ENCODE measurements at places on chromosomes 1 and 21.

- no peak for DNase-seq
These were observed 124.5 kb downstream of the PTPRC start for GRCh38 chr1:198763298-198763714.

GRCh38 chr1:22277662-22278061 is 134.8 kb upstream of the WNT4 start:
- DNase-seq, result no peak

DNA sequence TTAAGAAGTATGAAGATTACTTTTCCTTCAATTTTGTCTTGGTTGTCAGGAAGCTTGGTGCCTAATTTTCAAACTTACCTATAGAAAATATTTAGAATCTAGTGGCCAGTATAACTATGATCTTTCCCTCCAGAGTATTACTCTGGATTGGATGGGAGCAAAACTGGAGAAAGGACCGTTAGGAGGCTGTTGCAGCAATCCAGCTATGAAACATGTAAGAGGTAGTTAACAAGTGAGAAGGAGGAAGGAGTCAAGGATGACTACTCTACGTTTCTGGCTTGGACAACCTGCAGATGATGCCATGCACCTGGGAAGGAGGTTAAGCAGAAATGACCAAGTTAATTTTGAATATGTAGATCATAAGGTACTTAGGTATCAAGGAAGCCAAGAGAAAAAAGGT is 3.5 kb upstream of the ACP6 start:
- DNase-seq, result no peak

- DNase-seq, result no peak
These were observed 157.7 kb downstream of the HHIPL2 start for GRCh38 chr1:222390181-222390580.

DNA sequence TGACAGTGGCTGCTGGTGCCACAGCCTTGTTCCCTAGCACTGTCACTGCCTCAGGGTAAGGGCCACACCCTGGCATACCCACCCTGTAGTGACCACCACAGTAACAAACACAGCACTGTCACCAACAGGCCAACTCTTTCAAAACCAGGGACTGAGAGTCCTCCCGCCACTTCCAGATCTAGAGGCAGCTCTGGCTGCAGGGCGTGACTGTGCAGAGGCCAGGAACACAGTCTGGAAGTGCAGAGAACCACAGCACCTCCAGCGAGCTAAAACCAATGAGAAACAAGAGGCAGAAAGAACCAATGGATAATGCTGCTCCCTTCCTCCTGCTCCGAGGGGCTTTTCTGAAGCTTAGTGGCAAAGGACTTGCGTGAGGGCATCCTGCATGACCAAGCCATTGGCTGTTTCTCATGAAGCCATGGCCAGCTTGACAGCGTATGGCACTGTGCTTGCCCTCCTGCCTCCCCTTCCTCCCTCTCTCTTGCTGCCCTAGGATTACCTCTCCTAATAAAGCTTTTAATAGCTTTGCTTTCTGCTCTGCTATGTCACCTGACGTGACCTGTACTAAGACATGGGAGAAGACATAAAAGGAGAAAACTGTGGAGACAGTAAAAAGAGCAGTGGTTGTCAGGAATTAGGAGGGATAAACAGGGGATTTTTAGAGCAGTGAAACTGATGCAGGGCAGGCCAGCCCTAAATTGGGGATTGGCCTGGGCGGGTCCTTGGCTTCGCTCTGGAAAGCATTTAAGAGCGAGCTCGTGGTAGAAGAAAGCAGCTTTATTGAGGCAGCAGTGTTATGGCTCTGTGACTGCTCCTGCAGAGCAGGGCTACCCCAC is 7.2 kb downstream of the PARP1 start:
- DNase-seq, result no peak

DNA sequence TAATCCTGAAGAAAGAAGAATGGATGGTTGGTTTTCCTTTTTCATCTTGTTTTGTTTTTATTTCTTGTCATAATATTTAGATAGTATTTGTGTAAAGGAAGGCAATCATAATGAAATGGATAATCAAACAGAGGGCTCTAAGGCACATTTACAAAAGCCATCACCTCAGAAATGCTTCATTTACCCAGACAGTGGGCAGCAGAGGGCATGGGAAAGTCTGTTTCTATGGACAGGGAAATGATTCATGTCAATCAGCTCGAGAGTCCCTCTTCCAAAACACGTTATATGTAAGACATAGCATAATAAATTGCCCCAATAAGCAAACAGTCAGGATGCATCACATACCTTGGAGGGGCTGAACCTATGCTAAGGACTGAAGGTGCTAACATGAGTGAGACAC is 426.1 kb downstream of the PLPP3 start:
- peak; percentile 73 for DNase-seq

DNA sequence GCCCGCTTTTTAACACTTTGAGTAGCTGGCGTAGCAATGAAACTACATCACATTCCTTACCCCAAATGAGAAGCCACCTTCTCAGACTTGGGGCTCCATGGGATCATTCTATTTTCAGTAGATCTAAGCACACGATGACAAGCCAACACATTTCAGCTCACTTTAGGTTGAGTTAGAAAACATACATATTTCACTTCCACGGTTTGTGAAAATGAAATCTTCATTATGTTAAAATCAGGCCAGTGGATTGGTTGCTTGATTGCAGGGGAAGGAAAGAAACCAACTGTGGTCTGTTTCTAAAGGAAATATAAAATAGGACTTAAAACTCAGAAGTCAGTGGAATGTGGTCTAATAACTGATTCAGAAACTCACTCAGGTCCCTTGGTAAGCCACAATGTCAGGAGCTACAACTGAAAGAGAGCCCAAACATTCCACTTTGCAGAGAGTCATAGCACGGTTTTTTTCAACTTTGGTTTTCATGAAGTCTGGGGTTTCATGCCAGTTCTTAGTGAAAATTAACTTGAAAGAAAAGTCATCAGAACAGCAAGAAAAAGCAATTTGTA is 82.3 kb upstream of the TIAM1 start:
- no peak for DNase-seq

- no peak for DNase-seq
These were observed 214.1 kb downstream of the AJAP1 start for GRCh38 chr1:4868521-4868920.

DNA sequence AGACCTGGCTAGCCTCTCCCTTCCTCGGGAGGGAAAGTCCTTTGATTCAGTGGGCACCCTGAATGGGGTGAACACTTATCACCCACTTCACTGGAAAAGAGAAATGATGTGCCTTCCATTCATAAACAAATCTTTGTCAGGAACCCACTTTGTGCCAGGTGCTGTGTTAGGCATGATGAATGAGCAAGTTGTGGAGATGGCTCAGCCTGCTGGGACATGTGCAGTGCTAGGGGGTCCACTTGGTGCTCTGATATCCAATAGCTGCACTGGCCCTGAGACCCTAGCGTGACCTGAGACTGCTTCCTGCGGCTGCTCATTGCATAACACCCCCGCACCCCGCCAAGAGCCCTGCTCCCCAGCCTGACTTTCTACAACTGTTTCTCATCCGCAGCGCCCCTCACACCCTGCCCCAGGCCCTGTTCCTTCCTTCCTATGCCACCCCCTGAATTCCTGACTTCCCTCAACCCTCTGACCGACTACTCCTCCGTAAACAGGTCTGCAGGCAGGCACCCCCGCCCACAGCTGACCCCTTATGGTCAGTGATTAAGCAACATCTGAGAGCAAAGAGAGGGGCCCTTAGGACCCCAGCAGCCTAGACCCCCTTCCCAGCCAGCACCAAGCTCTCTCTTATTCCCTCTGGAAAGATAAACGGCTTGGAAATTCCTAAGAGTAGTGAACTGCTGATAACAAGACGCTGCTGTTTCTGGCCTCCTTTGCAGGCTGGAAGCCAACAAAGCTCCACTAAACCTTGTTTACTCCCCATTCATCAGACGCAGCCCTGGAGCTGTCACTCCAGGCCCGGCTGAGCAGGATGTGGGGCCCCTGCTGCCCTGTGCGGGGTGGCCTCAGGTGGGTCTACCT is 12.9 kb downstream of the CSRP1 start:
- no peak for DNase-seq

- DNase-seq, result no peak
These were observed 93.8 kb upstream of the CCDC190 start for GRCh38 chr1:162954824-162955223.

GRCh38 chr1:187759825-187760333 is 931.1 kb downstream of the PLA2G4A start:
- no peak for DNase-seq

DNA sequence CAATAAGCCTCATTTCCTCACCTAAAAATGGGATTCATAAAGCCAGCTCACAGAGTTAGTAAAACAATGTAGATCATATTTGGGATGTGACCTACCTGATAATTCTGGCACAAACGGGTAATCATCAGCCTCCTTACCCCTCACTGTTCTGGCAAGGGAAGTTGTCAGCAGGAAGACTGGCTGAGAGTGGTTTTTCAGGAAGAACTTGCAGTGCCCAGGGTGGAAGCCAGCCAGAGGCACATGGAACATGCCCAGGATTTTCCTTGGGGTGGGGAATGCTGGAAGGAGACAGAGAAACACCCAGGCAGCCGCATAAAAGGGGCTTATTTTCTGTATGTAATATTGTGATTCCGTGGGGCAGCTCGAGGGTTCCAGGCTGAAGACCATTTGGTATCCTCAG is 7.7 kb upstream of the SLC5A9 start:
- DNase-seq, result no peak

DNA sequence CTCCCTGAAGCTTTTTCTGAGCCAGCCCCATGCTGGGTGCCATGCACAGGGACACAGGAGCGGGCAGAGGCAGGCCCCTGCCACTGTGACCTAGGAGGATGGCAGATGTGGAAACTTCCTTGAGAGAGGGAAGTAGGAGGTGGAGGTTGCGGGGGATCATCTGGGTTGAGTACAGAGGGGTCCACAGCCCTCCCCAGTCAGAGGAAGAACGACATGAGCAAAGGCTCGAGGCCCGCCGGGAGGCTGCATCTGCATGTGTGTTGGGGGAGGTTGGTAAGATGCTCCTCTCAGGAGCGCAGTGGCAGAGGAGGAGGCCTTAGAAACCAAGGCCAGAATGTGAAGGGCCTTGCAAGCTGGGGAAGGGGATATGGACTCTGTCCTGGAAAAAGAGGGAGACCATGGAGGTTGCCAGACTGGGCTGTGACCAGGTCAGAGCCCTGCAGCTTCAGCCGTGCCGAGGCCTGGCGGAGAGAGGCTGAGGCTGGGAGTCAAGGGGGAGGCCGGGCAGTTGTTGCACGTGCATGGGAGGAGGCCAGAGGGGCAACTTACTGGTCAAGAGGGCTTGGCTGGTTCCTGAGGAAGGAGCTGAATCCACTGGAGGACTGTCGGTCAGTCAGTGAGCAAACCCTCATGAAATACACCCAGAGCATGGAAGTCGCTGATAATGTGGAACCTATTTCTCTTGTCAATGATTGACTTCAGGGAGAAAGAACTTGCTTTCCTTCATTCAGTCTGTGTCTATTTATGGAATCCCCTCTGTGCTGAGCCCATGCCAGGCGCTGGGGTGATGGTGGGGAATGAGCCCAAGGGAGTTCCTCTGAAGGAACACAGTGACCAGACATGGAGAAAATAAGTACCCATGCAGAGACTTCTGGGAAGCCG is 31.7 kb downstream of the A3GALT2 start:
- no peak for DNase-seq

DNA sequence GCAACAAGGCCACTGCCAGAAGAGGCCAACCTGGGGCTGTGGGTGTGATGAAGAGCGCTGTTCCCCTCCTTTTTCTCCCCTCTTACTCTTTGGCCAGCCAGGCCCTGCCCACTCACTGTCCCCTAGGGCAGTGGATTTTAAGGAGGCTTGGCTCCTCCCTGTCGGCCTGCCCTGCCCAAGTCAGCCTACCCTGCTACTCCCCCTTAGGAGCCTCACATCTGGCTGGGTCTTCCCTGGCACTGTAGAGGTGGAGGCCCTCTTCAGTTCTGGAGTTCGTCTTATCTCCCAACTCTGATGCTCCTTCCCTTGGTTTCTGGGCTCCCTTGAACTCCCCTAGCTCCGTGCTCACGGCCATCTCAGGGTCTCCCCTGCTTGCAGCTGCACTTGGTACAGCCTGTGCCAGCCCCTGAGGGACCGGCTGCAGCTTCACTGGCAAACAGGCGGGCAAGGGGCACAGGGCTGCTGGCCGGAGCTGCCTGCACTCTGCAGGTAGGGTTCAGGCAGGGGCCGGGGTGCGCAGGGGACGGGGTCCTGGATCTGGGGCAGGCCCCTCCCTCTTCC is 4.0 kb downstream of the AMPD2 start:
- DNase-seq, result no peak

GRCh38 chr1:180600343-180600742 is 31.5 kb upstream of the XPR1 start:
- no peak for DNase-seq

- no peak for DNase-seq
These were observed 33.4 kb downstream of the CENPF start for GRCh38 chr1:214636436-214636835.

- no peak for DNase-seq
These were observed 372.3 kb downstream of the TTLL7 start for GRCh38 chr1:83626603-83627002.

GRCh38 chr1:978835-979743 is 2.8 kb downstream of the PERM1 start:
- DNase-seq, result no peak

- DNase-seq, result no peak
These were observed 121.9 kb downstream of the KCNK1 start for GRCh38 chr1:233735847-233736246.

DNA sequence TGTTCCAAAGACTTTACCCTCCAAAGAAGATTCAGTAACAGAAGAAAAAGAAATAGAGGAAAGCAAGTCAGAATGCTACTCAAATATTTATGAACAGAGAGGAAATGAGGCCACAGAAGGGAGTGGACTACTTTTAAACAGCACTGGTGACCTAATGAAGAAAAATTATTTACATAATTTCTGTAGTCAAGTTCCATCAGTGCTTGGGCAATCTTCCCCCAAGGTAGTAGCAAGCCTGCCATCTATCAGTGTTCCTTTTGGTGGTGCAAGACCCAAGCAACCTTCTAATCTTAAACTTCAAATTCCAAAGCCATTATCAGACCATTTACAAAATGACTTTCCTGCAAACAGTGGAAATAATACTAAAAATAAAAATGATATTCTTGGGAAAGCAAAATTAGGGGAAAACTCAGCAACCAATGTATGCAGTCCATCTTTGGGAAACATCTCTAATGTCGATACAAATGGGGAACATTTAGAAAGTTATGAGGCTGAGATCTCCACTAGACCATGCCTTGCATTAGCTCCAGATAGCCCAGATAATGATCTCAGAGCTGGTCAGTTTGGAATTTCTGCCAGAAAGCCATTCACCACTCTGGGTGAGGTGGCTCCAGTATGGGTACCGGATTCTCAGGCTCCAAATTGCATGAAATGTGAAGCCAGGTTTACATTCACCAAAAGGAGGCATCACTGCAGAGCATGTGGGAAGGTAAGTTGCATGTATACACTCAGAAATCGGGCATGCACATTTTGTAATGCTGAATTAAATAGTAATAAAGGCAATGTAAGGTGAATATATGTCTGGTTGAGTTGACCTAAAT is 97.2 kb downstream of the ZFYVE9 start:
- DNase-seq, result no peak

GRCh38 chr1:226615876-226616275 is 67.3 kb downstream of the STUM start:
- no peak for DNase-seq

All from NCI-H1930 (cell line).